ENCODE measurements at places on chromosomes 3 and 15. TPM values are rescaled to one million over a fixed set of nuclear protein-coding genes. Genes with fewer than 3 reads are reported as not detected.
A peak's percentile ranks its signal among the peaks of the same experiment; 100 is the strongest.

- DNase-seq: no peak
Observed at GRCh38 chr3:94693997-94694640, 631.3 kb downstream of the NSUN3 start.

DNA sequence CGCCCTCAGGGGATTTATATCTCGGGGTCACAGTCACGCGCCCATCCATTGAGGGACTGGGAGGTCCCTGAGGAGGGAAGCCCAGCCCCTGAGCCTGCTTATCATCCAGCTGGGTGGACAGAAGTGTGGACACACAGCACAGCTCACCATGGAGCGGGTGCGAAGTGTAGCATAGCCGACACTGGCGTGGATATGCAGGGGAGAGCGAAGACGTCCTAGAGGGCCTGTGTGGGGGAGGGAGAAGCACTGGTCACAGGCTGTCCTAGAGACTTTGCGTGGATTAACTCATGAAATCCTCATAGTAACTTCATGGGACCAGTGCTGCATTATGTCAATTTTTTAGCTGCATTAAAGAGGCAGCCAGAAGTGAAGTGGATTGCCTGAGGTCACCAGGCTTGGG lies 26.1 kb upstream of the PLXND1 start:
- no peak for DNase-seq

GRCh38 chr3:102593812-102594602 lies 159.2 kb downstream of the ZPLD1 start:
- DNase-seq: no peak

- DNase-seq: peak; percentile 52
Observed at GRCh38 chr15:73906346-73907034, 19.8 kb upstream of the LOXL1 start.

- DNase-seq: peak; percentile 54
Observed at GRCh38 chr15:48718646-48719045, 73.1 kb upstream of the FBN1 start.

DNA sequence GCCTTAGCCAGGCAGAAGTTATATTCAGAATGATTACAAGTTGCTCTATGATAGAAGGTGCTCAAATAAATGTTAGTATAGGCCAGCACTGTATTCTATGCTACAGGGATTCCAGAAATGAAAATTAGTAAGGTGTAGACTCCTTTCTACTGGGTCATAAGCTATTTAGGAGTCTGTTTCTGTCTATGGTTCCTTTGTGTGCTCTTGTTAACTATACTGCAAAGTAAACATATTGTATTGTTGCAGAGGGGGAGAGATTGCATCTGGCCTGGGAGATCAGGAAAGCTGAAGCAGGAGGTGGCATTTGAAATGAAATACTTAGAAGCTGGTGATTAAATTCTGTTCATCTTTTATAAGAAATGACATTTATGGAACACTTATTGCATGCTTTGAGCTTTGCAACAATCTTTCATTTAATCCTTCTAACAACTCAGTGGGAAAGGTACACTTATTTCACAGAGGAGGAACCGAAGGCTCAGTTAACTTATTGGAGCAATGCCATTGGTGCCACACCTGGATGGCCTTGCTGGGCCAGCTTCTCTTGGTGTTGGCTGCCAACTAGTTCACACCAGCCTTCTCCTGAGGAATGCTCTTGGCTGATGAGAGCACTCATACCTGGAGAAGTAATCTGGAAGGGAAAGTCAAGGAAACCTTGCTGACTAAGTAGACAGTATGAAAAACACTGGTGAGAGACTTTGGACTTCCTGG lies 39.1 kb downstream of the ABHD5 start:
- no peak for DNase-seq

- DNase-seq: no peak
Observed at GRCh38 chr15:92819278-92820235, 80.6 kb upstream of the CHD2 start.

GRCh38 chr15:31510057-31510456 lies 183.4 kb downstream of the KLF13 start:
- DNase-seq: no peak

- DNase-seq: no peak
Observed at GRCh38 chr3:52056521-52056967, at the start of gene DUSP7. TSS of gene DUSP7 (minus strand) at chr3:52056571. CDS start at chr3:52056366, 205 bp downstream.

DNA sequence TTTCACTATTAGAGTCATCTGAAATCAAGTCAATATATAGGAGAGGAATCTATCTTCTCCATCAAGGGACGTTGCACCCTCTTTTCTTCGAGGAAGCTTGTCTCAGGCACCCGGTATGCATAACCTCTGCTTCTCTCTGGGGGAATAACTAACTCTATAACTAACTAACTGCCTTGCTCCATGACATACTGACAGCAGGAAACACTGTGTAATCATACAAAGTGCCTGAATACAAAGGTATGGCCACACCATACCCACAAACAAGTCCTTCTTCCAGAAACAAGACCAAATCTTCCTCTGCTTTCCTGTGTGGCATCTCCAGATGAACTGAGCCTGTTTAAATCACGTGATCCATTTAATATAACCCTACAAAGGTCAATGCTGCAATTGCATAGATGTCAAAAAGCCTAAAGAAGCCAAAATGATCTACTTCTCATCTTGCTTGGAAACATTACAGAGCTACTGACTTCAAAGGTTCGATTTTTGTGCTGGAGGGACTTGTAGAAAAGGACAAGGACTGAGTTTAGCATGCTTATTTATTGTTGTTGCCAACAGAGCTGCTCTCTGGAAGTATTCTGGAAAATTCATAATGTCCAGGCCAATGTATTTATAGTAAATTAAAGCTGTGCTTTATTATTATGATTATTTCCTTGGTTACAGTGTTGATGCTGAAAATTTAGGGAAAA lies 380.5 kb downstream of the FOXP1 start:
- no peak for DNase-seq

GRCh38 chr3:151379083-151379734 lies 5.3 kb downstream of the P2RY12 start:
- no peak for DNase-seq

GRCh38 chr3:138394686-138395085 lies 39.7 kb upstream of the ESYT3 start:
- no peak for DNase-seq

- no peak for DNase-seq
Observed at GRCh38 chr15:40232625-40233070, 6.2 kb upstream of the PAK6 start.

GRCh38 chr15:28944696-28945300 lies 59.0 kb downstream of the APBA2 start:
- no peak for DNase-seq

The GNAT1 gene
- total RNA-seq: not detected

The LRRC34 gene
- total RNA-seq: 0.74 TPM

The INTS14 gene
- total RNA-seq: 30.0 TPM

The ARPIN gene
- total RNA-seq: 8.7 TPM

The GOLGA6D gene
- total RNA-seq: not detected

Measured in HFFc6 (cell line).